HCEC 1CT (cell line): ENCODE measurements at places on chromosomes 2 and 18.

- no peak for DNase-seq
Observed at GRCh38 chr2:207871911-207872310, 102.2 kb upstream of the FZD5 start.

GRCh38 chr2:223055836-223056235 is 3.8 kb downstream of the KCNE4 start:
- DNase-seq, result no peak

- DNase-seq, result no peak
Observed at GRCh38 chr2:14752295-14752694, 119.8 kb downstream of the LRATD1 start.

- DNase-seq, result peak; percentile 57
Observed at GRCh38 chr18:12359515-12359927, 17.5 kb downstream of the AFG3L2 start.

DNA sequence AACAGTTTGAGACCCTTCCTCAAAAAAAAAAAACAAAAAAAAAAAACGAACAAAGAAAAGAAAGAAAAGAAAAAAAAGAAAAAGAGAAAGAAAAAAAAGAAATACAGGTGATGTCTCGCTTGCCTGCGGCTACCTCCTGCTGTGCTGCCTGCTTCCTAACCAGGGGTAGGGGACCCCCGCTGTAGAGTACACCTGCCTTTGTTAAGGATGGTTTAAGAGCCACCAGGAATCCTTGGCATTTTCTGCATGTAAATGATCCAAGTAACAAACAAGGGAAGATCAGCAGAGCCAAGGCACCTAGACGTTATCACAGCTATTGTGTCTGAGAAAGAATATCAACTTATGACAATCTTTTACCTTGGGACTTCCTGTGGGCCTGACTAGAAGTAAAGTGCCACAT is 856.8 kb upstream of the GCFC2 start:
- DNase-seq, result no peak

DNA sequence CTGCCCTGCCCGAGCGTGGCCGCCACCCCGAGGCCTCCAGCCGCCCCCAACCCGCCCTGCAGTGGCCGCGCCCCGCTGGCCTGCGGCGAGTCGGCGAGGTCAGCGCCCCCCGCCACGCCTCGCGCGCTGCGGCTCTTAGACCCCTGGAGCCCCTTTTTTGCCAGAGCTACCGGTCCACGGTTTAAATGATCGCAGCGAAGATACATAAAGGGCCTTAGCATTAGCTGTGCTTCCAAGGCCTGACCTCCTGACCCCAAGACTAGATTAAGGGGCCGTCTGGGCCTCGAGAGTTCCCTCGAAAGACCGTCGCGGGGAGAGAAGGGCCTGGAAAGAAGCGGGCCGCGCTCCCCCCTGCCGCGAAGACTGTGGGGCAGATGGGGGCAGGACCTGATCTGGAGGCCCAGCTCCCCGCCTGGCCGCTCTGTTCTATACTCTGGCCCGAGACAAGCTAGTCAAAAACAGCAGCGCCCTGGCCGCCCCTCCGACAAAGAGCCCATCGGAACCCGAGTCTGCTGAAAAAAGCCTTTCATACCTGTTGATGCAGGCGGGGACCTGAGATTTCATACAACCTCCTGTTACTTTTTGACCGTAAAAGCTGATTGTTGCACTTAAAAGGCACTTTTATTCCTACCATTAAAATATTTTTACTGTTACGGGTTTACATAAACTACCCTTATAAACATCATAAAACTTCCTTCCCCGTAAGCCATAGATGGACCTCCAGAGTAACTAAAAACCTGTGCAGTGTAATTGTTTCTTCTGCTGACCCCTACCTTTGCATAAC is 68.7 kb upstream of the PSMD14 start:
- no peak for DNase-seq
